ENCODE measurements at places on chromosomes 3 and 15.

GRCh38 chr3:299590-300301 is 103.2 kb downstream of the CHL1 start:
- no peak for DNase-seq

DNA sequence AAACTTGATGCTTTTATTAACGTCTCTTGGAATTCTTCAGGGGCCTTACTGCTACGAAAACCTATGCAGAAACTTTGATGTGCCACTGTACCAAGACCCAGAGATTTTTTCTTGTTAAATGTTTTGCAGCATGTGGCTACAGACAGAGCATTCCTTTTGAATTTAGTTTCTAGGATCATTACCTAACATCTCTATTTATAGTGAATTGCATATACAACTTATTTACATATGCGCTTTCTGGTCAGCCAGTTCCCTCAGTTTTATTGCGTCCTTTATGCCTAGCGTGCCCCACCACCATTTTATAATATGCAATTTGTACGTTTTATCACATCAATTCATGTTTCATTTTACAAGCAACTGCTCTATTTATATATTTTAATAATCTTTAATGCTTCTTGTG is 46.2 kb upstream of the AGTR1 start:
- no peak for DNase-seq

DNA sequence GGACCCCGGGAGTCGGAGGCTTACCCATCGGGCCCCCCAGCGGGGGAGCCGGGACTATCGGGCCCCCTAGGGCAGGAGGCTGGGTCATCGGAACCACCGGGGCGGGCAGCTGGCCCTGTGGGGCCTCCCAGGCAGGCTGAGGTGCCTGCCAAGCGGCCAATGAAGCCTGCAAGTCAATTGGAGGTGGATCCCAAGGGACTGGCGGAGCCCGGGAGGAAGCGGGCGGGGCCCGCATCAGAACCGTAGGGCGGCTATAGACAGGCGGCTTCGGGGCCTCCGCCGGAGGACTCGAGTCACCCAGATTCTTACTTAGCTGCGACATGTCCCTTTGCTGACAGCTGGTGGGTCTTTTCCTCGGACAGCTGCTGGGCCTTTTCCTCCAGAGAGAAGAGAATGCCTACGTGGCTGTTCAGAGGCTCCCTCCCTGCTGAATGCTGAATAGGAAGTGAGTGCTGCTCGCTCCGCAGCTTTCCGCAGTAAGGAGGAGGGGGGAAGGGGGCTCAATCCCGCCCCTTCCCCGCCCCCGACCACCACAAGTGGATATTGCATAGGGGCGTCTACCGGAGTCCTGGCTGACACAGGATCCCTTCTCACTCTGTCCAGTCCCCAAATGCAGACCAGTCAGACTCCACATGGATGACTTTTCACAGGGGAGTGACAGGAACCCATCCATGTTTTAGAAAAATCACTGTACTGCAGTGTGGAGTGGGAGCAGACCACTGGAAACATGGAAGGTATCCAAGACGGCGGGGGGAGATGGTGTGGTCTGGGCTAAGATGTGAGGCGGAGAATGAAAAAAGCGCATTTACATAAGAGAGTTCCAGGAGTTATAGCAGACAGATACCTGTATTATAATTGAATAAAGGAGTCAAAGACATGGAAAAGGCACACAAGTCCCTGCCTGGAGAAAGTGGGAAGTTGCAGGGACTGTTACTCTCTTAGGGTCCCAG is at the start of gene MAGEL2:
Gene MAGEL2 (minus strand): TSS at position 447 of the 950 bp plus-strand sequence. CDS start 125 bp downstream, at position 322.
- DNase-seq, result no peak

- DNase-seq, result no peak
Measured at GRCh38 chr3:15635121-15635661, 33.6 kb downstream of the BTD start.

DNA sequence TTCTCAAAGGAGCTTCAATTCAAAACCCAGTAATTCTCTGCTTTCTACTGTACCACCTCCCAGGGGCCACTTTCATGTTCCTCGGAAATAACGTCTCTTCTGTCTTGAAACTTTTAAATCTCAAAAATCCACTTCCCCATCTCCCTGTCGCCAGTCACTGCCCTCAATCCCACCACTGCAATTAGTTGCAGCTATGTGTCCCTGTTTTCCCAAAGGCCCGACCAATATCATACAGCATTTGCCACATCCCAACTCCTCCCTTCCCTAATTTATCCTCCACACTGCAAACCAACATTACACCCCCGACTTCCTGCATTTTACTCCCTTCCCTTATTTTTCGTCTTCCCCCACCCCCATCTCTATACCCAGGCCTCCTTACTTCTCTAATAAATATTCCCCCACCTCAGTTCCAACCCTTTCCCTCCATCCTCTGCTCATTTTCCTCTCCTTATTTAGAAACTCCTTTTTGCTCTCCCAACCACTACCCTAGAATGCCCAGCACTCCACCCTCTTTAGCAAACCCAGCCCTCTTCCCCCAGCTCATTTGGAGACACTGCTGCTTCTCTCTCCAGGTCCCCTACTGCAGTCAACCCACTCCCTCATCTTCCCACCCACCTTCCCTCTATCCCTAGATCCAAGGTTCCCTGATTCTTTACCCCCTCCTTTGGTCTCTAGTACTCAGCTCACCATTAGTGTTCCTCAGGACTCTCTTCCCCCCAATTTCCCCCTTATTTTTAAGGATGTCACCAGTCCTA is 1.1 kb downstream of the NPTN start:
- no peak for DNase-seq

Measured in CD4-positive, alpha-beta T cell treated with Interleukin-6 at 100 ng/mL for 8 hours (primary cell).